ENCODE measurements at places on chromosomes 5 and 9.

DNA sequence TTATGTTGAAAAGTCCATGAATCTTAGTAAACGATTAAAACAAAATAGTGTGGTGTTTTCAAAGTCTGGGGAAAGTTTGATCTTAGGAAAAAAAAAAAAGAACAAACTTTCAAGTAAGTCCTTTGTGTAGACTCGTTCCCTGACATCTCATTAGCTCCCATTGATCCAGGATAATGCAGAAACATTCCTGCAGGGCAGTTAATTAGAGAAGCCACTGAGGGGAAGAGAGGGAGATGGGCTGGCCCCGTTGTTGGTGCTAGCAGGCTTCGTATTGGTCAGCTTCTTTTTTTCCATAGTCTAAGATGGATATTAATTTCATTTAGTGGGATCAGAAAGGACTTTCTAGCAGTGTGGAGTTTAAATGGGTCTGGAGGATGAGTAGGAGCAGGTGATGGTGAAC lies 340.2 kb downstream of the DRD1 start:
- DNase-seq, result no peak

DNA sequence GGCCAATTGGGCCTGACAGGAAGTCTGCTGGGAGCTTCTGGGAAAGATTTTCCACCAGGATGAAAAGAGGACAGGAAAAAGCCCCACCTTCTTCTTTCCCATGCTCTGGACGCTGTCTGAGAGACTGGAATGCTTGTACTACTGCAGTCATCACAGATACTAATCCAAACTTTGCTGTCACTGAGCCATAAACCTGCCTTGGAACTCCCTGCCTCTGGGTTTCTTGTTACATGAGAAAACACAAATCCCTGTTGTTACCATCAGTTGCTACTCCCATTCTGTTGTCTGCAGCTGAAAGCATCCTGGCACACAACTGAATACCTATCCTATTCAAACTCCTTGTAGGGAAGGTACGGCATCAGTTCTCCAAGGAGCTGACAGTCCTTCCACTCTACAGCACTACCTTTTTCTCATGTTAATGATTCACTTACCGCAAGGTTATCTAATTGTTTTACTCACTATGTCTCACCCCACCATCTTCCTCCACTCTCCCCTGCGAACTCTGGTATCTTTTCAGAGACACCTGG lies 167.5 kb downstream of the CDK5RAP2 start:
- no peak for DNase-seq

- no peak for DNase-seq
Observed at GRCh38 chr9:76116913-76117312, 226.4 kb downstream of the PCSK5 start.

GRCh38 chr5:15598294-15598902 lies 98.4 kb downstream of the FBXL7 start:
- no peak for DNase-seq

DNA sequence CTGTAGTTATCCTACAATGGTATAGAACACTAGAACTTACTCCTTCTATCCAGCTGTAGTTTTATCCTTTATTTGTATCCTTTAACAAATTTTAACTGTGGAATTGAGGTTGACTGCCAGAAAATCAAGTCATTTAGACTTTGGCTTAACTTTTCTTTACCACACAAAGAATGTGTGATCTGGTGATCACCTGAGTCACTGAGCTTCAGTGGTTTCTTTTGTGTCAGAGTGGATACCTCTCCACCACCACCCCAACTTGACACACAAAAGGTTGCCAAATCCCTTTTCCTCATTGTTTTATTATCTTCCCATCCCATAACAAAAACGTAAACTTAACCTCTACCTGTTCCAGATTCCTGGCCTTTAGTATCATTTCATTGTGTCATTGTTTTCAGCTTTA lies 5.5 kb downstream of the OTULIN start:
- no peak for DNase-seq

GRCh38 chr5:37490931-37491330 lies 111.8 kb downstream of the WDR70 start:
- DNase-seq, result no peak

DNA sequence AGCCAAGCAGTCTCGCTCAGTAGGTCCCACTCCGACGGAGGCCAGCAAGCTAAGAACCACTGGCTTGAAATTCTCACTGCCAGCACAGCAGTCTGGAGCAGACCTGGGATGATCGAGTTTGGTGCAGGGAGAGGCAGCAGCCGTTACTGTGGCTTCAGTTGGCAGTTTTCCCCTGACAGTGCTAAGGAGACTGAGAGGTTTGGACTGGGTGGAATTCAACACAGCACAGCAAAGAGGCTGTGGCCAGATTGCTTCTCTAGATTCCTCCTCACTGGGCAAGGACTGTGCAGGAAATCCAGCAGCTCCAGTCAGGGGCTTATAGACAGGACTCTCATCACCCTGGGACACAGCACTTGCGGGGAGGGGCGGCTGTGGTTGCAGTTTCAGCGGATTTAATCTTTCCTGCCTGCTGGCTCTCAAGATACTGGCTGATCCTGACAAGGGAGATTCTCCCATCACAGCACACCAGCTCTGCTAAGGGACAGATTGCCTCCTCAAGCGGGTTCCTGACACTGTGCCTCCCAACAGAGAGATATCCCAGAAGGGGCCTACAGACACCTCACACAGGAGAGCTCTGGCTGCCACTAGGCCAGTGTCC lies 122.1 kb downstream of the YIPF5 start:
- DNase-seq, result no peak

GRCh38 chr5:87114631-87115030 lies 153.1 kb upstream of the RASA1 start:
- no peak for DNase-seq

- no peak for DNase-seq
Observed at GRCh38 chr5:139402561-139403158, 1.2 kb downstream of the SPATA24 start.

DNA sequence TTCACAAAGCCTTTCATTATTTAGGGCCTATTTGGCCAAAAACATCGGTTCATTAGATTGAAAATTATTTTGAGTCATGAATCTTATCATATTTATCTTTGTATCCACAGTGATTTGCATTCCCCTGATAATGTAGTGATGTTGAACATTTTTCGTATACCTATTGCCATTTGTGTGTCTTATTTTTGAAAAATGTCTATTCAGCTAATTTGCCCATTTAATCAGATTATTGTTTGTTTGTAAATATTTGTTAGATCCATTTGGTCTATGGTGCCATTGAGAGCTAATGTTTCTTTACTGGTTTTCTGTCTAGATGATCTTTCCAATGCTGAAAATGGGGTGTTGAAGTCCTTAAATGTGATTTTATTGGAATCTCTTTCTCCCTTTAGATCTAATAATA lies 439.2 kb upstream of the TYRP1 start:
- no peak for DNase-seq

- DNase-seq, result no peak
Observed at GRCh38 chr5:132481596-132482211, 8.9 kb downstream of the IRF1 start.

DNA sequence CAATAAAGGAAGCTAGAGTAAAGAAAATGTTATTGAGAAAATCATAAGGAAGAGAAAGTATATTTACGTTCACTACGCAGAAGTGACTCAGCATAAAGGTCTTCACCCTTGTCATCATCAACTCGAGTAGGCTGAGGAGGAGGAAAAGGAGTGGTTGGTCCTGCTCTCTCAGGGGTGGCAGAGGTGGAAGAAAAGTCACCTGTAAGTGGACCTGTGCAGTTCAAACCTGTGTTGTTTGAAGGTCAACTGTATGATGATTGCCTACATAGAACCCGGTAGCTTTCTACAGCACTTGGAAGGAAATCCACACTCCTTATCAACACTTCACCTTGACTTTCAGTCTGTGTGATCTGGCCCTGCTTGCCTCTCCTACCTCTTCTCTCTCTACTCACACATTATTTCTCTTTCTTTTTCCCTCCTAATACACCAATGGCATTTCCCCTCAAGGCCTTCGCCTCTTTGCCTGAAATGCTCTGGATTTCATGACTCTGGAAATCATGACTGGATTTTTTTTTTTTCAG lies 109.3 kb upstream of the CPEB4 start:
- no peak for DNase-seq

DNA sequence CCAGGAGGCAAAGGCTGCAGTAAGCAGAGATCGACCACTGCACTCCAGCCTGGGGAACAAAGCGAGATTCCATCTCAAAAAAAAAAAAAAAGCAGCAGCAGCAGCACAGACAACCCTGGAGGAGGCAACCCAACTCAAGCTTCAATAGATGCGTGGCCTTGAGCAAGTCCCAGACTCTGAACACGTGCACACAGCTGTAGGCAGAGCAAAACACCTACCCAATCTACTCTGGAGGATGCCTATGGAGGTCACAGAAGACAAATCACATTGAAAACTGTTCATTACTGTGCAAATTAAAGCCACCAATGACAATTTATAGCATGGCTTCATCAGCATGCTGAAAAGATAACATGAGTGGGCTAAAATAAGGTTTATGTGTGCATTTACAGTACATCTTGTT lies 7.2 kb downstream of the TLE1 start:
- no peak for DNase-seq

GRCh38 chr5:86439593-86440110 lies 178.1 kb upstream of the COX7C start:
- DNase-seq, result no peak

GRCh38 chr5:97986069-97986468 lies 787.4 kb upstream of the RGMB start:
- no peak for DNase-seq

GRCh38 chr9:37292896-37293295 lies 129.6 kb upstream of the GRHPR start:
- no peak for DNase-seq

- DNase-seq, result no peak
Observed at GRCh38 chr5:166091931-166092330, 2199.5 kb upstream of the WWC1 start.

Measured in hippocampal formation (tissue), 2 donors.